ENCODE measurements at places on chromosomes 3 and 15. TPM values are rescaled to one million over a fixed set of nuclear protein-coding genes. Genes with fewer than 3 reads are reported as not detected.

- no peaks in the 10 kb centered on the region for H3K36me3 ChIP-seq
- DNase-seq: no peak
- no peaks in the 10 kb centered on the region for H3K27me3 ChIP-seq
These were observed 712.9 kb downstream of the NSUN3 start for GRCh38 chr3:94775746-94776145.

DNA sequence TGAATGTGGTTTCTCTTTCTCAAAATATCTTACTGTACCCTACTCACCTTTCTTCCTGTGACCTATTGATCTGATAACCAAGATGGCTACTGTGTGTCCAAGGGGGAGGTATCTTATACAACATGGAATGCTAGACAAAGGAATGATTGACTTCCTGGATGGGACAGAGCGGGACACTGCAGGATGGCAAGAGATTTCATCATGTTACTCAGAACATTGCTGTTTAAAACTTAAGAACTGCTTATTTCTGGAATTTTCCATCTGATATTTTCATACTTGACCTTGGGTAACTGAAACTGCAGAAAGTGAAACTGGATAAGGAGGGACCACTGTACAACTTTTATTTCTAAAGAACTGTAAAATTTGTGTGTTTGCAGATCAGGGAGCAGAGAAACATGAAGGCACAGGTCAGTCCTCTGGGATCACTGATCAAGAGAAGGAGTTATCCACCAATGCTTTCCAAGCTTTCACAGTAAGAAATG lies 18.5 kb downstream of the CNOT10 start:
- H3K27me3 ChIP-seq: no peaks in the 10 kb centered on the region
- DNase-seq: no peak
- peaks cover 7% of the 10 kb centered on the region for H3K36me3 ChIP-seq
- H3K4me1 ChIP-seq: peaks cover 11% of the 10 kb centered on the region
- no peak overlapping the region for H3K27ac ChIP-seq

DNA sequence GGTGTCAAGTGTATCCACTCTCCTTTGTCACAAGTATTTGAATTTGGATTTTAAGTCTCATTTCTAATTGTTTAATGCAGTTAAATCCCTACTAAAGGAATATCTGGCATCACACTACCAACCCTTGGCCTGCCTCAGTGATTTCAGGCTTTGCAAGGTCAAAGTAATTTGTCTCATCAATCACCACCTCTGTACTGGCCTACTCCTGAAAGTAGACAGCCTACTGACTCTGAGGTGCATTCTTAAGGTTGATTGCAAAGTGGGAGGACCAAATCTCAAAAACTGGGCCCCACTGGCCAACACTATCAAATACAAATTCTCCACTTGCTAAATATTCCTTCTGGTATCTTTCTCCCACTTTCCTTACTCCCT lies 851 bp upstream of the TEX55 start:
- DNase-seq: no peak
- no peaks in the 10 kb centered on the region for H3K4me1 ChIP-seq
- no peak overlapping the region for H3K27ac ChIP-seq
- H3K27me3 ChIP-seq: no peaks in the 10 kb centered on the region
- no peak overlapping the region for H3K4me3 ChIP-seq

GRCh38 chr3:188649521-188649920 lies 495.6 kb downstream of the LPP start:
- H3K36me3 ChIP-seq: no peaks in the 10 kb centered on the region
- DNase-seq: no peak
- H3K4me1 ChIP-seq: peaks cover 14% of the 10 kb centered on the region
- no peaks in the 10 kb centered on the region for H3K27me3 ChIP-seq
- no peak overlapping the region for H3K27ac ChIP-seq

- H3K27ac ChIP-seq: no peak overlapping the region
- H3K27me3 ChIP-seq: no peaks in the 10 kb centered on the region
- DNase-seq: no peak
- no peak overlapping the region for H3K4me3 ChIP-seq
- no peaks in the 10 kb centered on the region for H3K36me3 ChIP-seq
- no peaks in the 10 kb centered on the region for H3K4me1 ChIP-seq
These were observed 72.2 kb downstream of the NR1D2 start for GRCh38 chr3:24017305-24017704.

GRCh38 chr15:68192804-68193486 lies 12.2 kb downstream of the CALML4 start:
- peaks cover under 1% of the 10 kb centered on the region for H3K4me1 ChIP-seq
- no peak for DNase-seq
- peaks cover 71% of the 10 kb centered on the region for H3K36me3 ChIP-seq
- no peaks in the 10 kb centered on the region for H3K27me3 ChIP-seq
- H3K4me3 ChIP-seq: no peak overlapping the region
- no peak overlapping the region for H3K27ac ChIP-seq

DNA sequence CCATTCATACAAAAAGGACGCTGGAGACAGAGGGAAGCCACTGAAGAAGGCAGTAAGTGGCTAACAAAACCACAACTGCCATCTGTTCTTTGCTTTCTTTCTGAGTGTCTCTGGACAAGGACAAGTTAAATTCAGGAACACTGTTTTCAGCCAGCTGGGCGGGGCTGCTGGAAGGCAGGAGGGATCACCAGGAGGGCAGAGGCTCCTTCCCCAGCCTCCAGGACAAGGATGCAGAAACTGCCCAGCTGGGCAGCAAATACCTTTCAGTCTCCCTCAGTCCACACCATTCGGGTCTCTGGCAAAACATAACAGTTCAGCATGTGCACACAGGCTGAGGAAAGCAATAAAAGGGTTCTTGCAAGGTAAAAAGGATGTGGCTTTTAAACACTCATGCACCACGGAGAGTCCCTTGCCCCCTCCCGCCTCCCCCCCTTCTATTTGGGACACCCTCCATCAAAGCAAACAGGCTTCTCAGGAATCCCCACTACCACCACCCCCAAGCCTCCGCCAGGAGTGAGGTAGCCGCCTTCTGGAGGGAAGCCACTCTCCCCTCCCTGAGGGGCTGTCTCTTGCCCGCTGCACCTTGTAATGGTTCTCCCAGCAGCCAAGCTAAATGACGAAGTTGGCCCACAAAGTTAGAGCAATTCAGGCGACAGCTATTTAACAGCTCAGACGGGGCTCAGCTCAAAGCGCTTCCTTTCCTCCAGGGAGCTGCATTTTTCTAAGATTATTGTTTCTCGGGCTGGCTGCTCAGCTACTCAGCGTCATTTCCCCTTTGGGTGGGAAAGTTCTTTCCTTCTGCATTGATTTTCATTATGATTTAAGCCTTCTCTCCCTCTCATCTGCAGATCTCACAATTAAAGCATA lies 3.8 kb downstream of the HEG1 start:
- H3K27me3 ChIP-seq: peaks cover 5% of the 10 kb centered on the region
- peak; percentile 14 for DNase-seq
- H3K27ac ChIP-seq: no peak overlapping the region
- H3K4me1 ChIP-seq: peaks cover 28% of the 10 kb centered on the region

DNA sequence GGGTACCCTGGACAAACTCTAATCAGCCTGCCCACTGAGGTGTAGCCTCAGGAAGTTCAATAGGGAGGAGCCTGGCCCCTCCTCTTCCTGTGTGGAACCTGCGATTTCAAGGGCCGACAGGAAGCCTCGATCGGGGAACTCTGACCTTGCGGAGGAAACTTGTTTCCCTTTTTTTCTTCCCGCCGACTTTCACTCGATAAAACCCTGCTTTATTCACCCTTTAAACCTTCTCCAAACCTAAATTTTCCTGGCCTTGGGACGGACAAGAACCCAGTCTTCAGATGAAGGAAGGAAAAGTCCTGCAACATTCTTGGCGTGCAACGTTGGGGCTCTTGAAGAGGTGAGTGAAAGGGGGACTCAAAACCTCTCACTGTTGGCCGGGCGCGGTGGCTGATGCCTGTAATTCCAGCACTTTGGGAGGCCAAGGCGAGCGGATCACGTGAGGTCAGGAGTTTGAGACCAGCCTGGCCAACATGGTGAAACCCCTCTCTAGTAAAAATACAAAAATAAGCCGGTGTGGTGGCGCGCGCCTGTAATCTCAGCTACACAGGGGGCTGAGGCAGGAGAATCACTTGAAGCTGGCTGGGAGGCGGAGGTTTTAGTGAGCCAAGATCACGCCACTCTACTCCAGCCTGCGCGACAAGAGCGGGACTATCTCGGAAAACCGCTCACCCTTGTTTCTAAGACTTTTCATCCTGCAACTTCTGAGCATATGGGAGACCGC lies 208.2 kb downstream of the ZNF385D start:
- no peaks in the 10 kb centered on the region for H3K27me3 ChIP-seq
- DNase-seq: no peak
- H3K27ac ChIP-seq: no peak overlapping the region
- peak overlapping the region; percentile 40 for H3K4me3 ChIP-seq
- no peaks in the 10 kb centered on the region for H3K36me3 ChIP-seq

DNA sequence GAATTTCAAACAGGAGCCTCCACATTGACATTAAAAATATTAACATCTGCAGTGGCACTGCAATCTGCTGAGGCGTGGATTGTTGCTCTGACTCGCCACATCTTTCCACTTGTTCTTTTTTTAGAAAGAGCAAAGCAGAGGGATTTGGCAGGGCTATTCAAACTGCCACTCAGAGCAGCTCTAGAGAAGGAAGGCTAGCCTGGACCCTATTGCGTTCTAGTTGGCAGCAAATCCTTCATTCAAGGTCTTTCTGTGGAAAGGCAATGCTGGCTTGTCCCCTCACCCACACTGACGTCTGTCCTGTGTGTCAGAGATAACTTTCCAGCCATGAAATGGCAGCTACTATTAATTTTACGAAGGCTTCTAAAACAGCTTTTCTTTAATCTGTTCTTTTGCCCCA lies 483.2 kb upstream of the SGO1 start:
- no peaks in the 10 kb centered on the region for H3K27me3 ChIP-seq
- no peak overlapping the region for H3K27ac ChIP-seq
- no peak overlapping the region for H3K4me3 ChIP-seq
- H3K36me3 ChIP-seq: no peaks in the 10 kb centered on the region

- H3K36me3 ChIP-seq: no peaks in the 10 kb centered on the region
- H3K4me3 ChIP-seq: no peak overlapping the region
- H3K27ac ChIP-seq: no peak overlapping the region
- H3K27me3 ChIP-seq: no peaks in the 10 kb centered on the region
- DNase-seq: no peak
- H3K4me1 ChIP-seq: no peaks in the 10 kb centered on the region
These were observed 79.9 kb upstream of the CADPS start for GRCh38 chr3:62955126-62955525.

GRCh38 chr3:4730719-4731118 lies 237.6 kb downstream of the ITPR1 start:
- H3K36me3 ChIP-seq: peaks cover 71% of the 10 kb centered on the region
- no peaks in the 10 kb centered on the region for H3K27me3 ChIP-seq
- H3K4me3 ChIP-seq: no peak overlapping the region
- no peak overlapping the region for H3K27ac ChIP-seq

RLBP1 gene
- not detected for polyA plus RNA-seq

DNA sequence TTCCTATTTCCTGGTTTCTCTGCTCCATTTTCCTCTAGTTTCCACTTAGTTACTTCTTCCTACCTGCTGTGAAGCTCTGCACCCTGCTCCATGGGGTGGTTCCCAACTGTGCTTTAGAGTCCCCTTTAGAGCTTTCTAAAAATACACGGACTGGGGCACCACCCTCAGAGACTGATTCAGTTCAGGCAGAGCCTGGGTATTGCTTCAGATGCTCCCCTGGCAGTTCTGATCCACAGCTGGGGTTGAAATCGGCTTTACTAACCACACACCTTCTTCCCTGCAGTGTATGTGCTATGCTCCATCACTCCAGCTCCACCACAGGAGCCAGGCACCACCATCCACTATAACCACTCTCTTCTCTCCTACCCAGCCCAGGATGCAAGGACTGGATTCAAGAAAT lies 12.6 kb downstream of the ANP32A start:
- no peak overlapping the region for H3K4me3 ChIP-seq
- H3K4me1 ChIP-seq: peaks cover 19% of the 10 kb centered on the region
- H3K27ac ChIP-seq: no peak overlapping the region
- peaks cover 63% of the 10 kb centered on the region for H3K36me3 ChIP-seq

DNA sequence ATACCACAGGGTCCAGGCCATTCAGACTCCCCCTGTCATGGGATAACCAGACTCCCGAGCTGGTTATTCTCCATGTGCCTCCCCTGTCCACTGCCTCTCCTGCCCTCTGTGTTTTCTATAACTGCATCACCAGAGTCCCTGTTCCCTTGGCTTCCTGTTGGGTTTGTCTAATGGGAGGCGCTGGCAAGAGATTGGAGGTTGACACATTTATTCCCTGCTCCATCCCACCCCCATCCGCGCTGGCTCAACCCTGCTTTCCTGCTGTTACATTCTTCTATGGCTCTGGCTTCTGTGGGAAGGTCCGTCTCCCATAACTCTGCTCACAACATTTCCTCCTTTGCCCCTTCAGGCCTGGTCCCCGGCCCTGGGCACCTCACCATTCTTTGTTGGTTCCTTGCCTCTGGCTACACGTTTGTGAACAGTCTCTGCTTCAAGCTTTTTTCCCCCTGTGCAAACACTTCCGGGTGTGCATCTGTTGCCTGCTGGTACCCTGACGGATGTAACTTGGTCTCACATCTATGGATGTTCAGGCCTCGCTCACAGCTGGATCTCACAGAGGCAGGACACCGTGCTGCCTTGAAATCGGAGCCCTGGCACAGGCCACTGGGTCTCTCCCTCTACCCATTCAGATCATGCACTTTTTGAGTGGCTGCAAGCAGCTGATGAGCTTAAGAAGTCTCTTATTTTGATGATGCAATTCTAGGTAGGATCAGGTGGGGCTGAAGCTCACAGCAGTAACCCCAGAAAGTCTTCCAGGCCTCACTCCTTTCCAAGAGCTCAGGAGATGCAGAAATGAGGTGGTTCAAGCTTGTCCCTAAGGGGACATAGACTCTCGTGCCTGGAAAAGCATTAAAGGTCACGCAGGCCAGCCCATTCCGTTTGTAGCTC lies 68.6 kb upstream of the ATP13A3 start:
- no peak overlapping the region for H3K4me3 ChIP-seq
- no peak for DNase-seq
- peaks cover 5% of the 10 kb centered on the region for H3K4me1 ChIP-seq
- no peaks in the 10 kb centered on the region for H3K36me3 ChIP-seq

SLC7A14 gene
- polyA plus RNA-seq: not detected

DNA sequence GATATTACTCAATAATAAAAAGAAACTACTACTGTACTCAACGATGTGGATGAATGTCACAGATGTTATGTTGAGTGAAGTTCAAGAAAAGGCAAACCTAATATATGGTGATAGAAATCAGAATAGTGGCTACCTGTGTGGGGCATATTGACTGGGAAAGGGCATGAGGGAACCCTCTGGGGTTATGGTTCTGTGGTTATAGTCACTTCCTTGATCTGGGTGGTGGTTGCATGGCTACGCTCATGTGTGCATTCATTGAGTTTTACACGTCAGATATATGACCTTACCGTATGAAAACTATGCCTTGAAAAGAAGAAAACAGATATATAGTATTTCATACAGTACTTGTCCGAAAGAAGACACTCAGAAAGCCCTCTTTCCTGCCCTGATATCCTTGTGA lies 331.0 kb upstream of the LRRFIP2 start:
- H3K27ac ChIP-seq: no peak overlapping the region
- H3K4me1 ChIP-seq: peaks cover 16% of the 10 kb centered on the region
- no peak overlapping the region for H3K4me3 ChIP-seq

DNA sequence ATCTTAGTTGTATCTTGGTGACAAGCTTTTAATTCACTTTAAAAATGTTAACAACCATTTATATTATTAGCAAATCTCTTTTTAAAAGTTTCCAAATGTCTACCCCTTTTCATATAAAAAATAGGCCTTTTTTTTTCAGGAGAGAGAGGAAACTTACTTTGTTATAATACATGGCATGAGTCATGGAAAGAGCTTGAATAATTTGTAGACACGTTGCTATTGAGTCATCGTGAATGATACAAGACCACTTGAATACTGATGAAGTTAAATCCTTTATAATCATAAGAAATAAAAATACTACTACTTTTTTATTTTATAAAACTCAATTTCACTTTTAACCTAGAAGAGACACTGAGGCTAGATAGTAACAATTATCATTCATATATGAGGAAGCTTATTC lies 70.3 kb upstream of the BBX start:
- no peak for DNase-seq
- H3K4me3 ChIP-seq: no peak overlapping the region
- no peaks in the 10 kb centered on the region for H3K27me3 ChIP-seq
- no peaks in the 10 kb centered on the region for H3K4me1 ChIP-seq
- no peaks in the 10 kb centered on the region for H3K36me3 ChIP-seq
